ENCODE measurements at places on chromosomes 16 and 17. TPM values are rescaled to one million over a fixed set of nuclear protein-coding genes. Genes with fewer than 3 reads are reported as not detected.

ERI2 gene
- total RNA-seq = not detected

SBK1 gene
- not detected for total RNA-seq

PLK1 gene
- total RNA-seq = 35.2 TPM

KCNJ18 gene
- not detected for total RNA-seq

RPGRIP1L gene
- total RNA-seq = 0.96 TPM

DNA sequence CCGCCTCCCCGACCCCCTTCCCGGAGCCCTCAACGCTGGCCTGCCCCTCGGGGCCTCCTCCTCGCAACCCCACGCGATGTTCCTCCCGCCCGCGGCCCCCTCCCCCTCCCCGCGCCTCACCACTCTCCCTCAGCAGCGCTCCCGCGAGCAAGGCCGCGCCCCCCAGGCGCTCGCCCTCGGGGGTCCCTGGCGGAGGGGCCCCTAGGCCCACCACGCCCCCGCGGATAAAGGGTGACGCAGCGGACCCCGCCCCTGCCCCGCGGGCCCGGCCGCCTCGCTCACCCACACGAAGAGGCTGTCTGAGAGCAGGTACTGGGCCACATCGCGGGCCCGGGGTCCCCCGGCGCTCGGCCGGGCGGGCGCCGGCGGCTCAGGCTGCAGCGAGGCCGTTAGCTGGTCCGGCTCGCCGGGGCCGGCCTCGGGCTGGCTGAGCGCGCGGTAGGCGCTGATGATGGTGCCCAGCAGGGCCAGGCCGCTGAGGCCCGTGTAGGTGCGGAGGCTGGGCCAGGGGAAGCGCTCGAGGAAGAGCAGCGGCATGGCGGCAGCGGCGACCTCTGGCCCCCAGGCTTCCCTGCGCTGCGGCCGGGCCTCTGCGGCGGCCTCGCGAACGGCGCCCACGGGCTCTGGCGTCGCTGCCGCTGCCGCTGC is 430 bp downstream of the AMFR start:
- H3K4me3 ChIP-seq = peak overlapping the region; percentile 95
- H3K27ac ChIP-seq = peak overlapping the region; percentile 83
- no peaks in the 10 kb centered on the region for H3K36me3 ChIP-seq
- no peaks in the 10 kb centered on the region for H3K27me3 ChIP-seq
- no peaks in the 10 kb centered on the region for H3K4me1 ChIP-seq
- DNase-seq = no peak

- H3K36me3 ChIP-seq = peaks cover 8% of the 10 kb centered on the region
- H3K27me3 ChIP-seq = no peaks in the 10 kb centered on the region
- no peak overlapping the region for H3K27ac ChIP-seq
- DNase-seq = no peak
- H3K4me1 ChIP-seq = no peaks in the 10 kb centered on the region
Observed at GRCh38 chr17:81200695-81201580, 21.8 kb downstream of the CEP131 start.

DNA sequence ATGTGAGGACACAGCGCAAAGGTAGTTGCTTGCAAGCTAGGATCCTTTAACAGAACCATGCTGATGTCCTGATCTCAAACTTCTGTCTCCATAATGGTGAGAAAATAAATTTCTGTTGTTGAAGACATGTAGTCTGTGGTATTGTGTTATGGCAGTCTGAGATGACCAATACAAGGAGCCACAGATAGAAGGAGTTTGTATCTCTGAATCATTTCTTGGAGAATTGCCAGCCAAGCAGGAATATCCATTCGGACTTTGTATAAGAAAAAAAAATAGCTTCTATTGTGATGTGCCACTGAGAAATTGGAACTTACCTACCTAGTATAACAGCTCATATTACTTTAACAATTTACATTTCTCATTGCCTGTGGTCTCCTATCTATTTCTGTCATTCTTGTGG is 447.6 kb upstream of the CA10 start:
- no peak overlapping the region for H3K27ac ChIP-seq
- H3K4me1 ChIP-seq = no peaks in the 10 kb centered on the region
- H3K27me3 ChIP-seq = no peaks in the 10 kb centered on the region
- no peak overlapping the region for H3K4me3 ChIP-seq
- no peak for DNase-seq

DNA sequence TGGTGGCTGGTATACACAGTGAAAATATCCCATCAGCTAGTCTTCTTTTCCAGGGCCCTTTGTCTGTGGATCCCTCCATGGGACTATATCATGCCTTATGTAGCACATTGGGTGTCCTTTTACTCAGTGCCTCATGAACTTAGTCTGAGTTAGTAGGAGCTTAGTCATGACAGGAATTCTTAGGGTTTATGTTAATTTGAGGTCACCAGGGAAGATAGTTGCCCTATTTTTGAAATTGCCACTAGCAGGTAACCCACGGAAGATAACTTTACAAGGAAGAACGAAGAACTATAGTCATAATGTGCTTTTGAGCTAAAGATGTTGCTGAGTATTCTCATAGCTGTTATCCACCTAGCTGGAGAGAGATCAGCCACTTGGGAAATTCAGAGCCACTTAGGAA is 14.8 kb upstream of the PLK1 start:
- H3K36me3 ChIP-seq = peaks cover 98% of the 10 kb centered on the region
- no peak overlapping the region for H3K4me3 ChIP-seq
- H3K4me1 ChIP-seq = no peaks in the 10 kb centered on the region
- H3K27me3 ChIP-seq = no peaks in the 10 kb centered on the region

DNA sequence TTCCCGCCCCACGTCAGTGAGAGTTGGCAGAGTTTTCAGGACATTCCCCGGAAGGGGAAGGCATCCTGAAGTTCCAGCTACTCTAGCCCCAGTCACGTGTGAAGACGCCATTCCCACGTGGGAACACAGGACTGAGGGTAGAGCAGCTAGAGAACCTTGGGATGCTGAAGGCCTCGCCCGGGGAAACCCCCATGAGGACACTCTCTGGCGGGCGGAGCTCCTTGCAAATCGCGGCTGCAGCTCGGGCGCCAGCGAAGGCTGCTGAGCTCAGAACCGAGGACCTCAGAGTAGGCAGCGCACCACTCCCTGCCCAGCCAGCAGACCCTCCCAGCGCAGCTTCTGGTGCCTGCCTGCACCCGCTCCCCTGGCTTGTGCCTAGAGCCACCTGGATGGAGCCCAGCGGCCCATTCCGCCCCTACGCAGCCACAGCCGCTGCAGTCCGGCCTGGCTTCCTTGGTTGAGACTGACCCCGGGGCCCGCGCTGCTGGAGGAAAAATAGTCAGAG is 51.9 kb downstream of the SHCBP1 start:
- no peaks in the 10 kb centered on the region for H3K4me1 ChIP-seq
- H3K36me3 ChIP-seq = no peaks in the 10 kb centered on the region
- H3K27me3 ChIP-seq = no peaks in the 10 kb centered on the region
- no peak overlapping the region for H3K27ac ChIP-seq
- no peak overlapping the region for H3K4me3 ChIP-seq

DNA sequence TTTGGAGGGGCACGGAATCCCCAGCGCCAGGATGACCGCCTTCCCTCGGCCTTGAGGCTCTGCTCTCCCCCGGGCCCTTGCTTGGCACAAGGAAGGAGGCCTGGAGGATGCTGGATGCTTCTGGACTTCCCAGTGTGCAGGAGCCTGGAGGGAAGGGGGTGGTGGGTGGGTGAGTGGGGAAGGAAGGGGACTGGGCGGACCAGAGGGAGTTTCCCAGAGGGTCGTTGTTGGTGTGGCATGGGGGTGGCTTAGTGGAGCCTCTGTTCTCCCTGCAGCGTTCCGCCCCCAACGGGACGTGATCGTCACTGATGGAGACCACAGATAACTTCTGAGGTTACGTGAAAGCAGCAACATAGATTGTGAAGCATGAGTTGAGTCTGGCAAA is 140.0 kb downstream of the IRF8 start:
- no peak overlapping the region for H3K4me3 ChIP-seq
- no peaks in the 10 kb centered on the region for H3K27me3 ChIP-seq
- H3K27ac ChIP-seq = no peak overlapping the region
- H3K36me3 ChIP-seq = no peaks in the 10 kb centered on the region
- DNase-seq = no peak

- H3K27me3 ChIP-seq = no peaks in the 10 kb centered on the region
- H3K27ac ChIP-seq = no peak overlapping the region
- H3K4me1 ChIP-seq = no peaks in the 10 kb centered on the region
- no peak overlapping the region for H3K4me3 ChIP-seq
- no peaks in the 10 kb centered on the region for H3K36me3 ChIP-seq
Observed at GRCh38 chr17:54841656-54842055, 59.0 kb upstream of the TOM1L1 start.

GRCh38 chr16:50532576-50532975 is 15.6 kb upstream of the NKD1 start:
- no peaks in the 10 kb centered on the region for H3K27me3 ChIP-seq
- DNase-seq = no peak
- H3K36me3 ChIP-seq = no peaks in the 10 kb centered on the region
- no peak overlapping the region for H3K27ac ChIP-seq

DNA sequence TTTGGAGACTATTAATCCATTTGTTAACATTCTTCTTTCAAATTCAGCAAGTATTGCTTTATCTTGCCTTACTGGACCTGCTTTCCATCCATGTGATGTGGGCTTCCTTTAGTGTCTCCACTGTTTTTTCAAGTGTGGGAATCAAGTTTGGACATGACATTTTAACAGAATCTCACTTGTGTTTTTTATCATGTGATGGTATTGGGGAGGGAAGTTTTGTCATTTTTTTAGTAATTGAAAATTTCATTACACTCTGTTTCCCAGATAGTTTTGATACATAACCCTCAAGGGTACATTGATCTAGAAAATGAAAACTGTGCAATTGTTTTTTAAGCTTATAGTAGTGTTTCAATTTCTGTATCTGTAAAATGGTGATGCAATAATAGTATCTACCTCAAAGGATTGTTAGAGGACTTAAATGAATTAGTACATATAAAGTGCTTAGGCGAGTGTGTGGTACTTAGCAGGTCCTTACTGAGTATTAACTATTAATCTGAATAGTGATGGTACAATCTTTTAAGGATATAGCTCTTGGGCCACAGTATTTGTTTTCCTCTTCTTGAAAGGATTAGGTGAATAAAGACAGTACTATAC is 27.3 kb downstream of the AATF start:
- H3K27me3 ChIP-seq = no peaks in the 10 kb centered on the region
- no peak for DNase-seq
- H3K27ac ChIP-seq = no peak overlapping the region
- H3K4me1 ChIP-seq = no peaks in the 10 kb centered on the region

- no peak for DNase-seq
- no peaks in the 10 kb centered on the region for H3K36me3 ChIP-seq
- no peak overlapping the region for H3K4me3 ChIP-seq
- peaks cover 10% of the 10 kb centered on the region for H3K4me1 ChIP-seq
- no peaks in the 10 kb centered on the region for H3K27me3 ChIP-seq
- H3K27ac ChIP-seq = peak overlapping the region; percentile 76
Observed at GRCh38 chr16:56269281-56269680, 78.0 kb downstream of the GNAO1 start.

GRCh38 chr17:78958641-78959127 is 21.0 kb downstream of the LGALS3BP start:
- no peaks in the 10 kb centered on the region for H3K4me1 ChIP-seq
- no peak overlapping the region for H3K4me3 ChIP-seq
- DNase-seq = no peak
- H3K27ac ChIP-seq = no peak overlapping the region
- H3K27me3 ChIP-seq = no peaks in the 10 kb centered on the region
- H3K36me3 ChIP-seq = no peaks in the 10 kb centered on the region

DNA sequence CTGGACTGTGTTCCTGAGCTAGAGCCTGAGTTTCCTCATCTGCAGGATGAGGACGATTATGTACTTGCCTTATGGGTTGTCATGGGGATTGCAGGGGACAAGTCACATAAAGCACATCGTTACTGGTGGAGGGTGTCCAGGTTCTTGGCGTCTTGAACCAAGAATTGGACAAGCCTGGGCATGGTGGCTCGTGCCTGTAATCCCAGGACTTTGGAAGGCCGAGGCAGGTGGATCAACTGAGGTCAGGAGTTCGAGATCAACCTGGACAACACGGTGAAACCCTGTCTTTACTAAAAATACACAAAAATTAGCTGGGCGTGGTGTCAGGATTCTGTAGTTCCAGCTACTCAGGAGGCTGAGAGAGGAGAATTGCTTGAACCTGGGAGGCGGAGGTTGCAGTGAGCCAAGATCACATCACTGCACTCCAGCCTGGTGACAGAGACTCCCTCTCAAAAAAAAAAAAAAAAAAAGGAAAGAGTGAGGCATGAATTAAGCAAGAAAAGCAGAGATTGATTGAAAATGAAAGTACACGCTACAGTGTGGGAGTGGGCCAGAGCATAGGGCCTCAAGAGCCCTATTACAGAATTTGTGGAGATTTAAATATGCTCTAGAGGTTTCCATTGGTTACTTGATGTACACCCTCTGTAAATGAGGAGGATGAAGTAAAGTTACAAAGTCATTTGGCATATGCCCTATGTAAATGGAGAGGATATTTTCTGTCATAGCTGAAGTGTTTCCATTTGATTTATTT is 30.7 kb downstream of the ADGRG5 start:
- no peak overlapping the region for H3K4me3 ChIP-seq
- no peak overlapping the region for H3K27ac ChIP-seq
- H3K36me3 ChIP-seq = no peaks in the 10 kb centered on the region
- no peaks in the 10 kb centered on the region for H3K27me3 ChIP-seq
- DNase-seq = no peak
